ENCODE measurements at places on chromosomes 5 and 9. TPM values are rescaled to one million over a fixed set of nuclear protein-coding genes. Genes with fewer than 3 reads are reported as not detected.

PCDHGA1 gene
- 1.3 TPM for total RNA-seq

NSG2 gene
- not detected for total RNA-seq

MCIDAS gene
- not detected for total RNA-seq

PCDHGB6 gene
- 3.7 TPM for total RNA-seq

LCN12 gene
- not detected for total RNA-seq

CD72 gene
- total RNA-seq, result 1.9 TPM

GPX3 gene
- total RNA-seq, result 14.9 TPM

STK32A gene
- total RNA-seq, result 0.09 TPM

SPATA31A3 gene
- total RNA-seq, result not detected

BTNL3 gene
- not detected for total RNA-seq

PPP3R2 gene
- 0.09 TPM for total RNA-seq

AHRR gene
- total RNA-seq, result 29.2 TPM

IFNA2 gene
- total RNA-seq, result not detected

AGPAT2 gene
- total RNA-seq, result 27.7 TPM

IL7R gene
- total RNA-seq, result 0.79 TPM

ENTPD2 gene
- under 0.01 TPM for total RNA-seq

ADRB2 gene
- 0.32 TPM for total RNA-seq

PIP5K1B gene
- total RNA-seq, result not detected

KIF12 gene
- total RNA-seq, result not detected

Measured in bronchial smooth muscle cell (primary cell).